Activated CD4-positive, alpha-beta T cell treated with anti-CD3 and anti-CD28 coated beads, Interleukin-2, amount 50 U/mL, for 24 hours (primary cell): ENCODE measurements at places on chromosomes 13 and 19.

GRCh38 chr13:44159633-44160279 is 213.9 kb upstream of the SERP2 start:
- no peak for DNase-seq

DNA sequence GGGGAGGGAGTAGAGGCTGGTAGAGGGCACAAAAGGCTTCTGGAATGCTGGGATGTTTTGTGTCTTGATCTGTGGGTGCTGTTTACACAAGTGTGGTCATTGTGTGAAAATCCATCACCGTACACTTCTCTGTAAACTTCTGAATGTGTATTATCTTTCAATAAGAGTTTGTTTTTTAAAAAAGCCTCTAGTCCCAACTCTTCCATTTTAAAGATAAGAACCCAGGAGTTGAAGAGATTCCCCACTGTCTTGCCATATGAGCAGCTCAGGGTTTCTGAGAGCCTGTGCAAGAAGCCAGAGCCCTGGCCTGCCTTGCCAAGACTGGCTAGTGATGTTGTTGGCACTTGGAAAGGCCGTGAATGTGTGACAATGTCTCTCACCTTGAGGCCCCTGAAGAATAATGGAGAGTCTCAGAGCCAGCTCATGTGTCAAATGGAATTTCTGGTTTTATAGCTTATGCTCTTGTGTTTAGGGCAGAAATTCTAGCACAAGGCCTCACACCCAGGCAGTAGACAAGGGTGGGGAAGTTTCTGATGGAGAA is 57.5 kb upstream of the NPAS1 start:
- DNase-seq = no peak

- DNase-seq = no peak
These were observed 18.9 kb upstream of the ONECUT3 start for GRCh38 chr19:1734321-1734966.

- no peak for DNase-seq
These were observed 502.3 kb downstream of the TBC1D4 start for GRCh38 chr13:74979703-74980102.

DNA sequence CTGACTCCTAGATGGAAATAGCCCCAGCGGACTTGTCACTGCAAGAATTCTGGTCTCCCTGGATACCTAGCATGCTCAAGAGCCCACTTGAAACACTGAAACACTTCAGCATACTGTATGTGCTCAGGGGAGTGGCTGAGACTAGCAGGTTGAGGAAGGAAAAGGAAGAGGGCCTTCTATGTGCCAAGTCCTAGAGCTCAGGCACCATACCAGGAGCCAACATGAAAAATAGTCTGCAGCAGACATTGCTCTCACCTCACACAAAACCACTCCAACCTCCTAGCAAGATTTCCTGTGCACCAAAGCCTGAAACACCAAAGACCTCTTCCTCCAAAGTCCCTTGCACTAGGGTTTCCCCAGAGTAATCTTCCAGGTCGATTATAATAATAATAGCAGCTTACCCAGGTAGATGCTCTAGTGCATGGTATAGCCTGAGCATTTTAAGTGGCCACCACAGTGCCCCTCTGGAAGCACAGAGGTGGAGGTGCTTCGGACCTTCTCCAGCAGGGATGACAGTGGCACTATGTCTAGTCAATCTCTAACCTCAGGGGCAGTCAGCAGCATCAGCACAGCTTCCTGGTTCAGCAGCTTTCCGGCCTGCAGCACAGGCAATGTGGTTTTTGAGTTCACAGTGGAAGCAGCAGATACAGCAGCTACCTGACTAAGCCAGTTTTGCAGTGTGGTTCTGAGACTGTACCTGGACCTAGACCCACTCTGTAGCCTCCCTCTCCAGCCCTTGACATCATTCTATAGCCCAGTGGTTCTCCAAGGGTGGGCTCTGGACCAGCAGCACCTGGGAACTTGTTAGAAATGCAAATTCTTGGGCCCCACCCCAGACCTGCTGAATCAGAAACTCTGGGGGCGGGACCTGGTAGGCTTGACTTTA is 45.6 kb upstream of the UBE2L5 start:
- no peak for DNase-seq

DNA sequence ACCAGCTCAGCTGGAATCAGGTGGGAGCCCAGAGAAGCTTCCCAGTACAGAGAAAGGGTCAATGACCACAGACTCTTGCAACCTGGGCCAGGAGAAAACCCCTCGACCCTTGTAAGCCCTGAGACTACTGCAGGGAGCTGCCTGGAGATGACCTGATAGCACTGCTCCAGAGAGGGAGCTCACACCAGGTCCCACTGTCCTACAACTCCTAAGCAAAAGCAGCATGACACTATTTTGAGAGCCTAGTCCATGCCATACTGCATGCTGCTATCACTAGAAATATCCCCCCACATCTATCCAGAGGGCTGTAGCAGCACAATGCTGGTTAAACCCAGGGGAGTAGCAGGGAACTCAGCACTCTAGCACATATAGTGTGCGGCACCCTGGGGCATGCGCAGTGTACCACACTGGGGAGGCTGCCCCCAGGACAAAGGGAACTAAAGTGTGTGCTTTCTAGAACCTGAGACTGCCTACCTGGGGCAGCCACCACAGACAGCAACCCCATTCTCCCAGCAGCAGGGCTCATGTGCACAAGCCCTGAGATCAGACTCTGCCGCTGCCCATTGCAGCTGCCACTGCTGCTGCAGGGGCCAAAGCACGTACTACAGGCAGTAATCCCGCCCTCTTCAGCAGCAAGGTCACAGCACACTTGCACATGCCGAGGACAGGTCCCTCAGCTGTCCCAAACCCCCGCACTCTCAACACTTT is 27.1 kb upstream of the N4BP2L1 start:
- no peak for DNase-seq

DNA sequence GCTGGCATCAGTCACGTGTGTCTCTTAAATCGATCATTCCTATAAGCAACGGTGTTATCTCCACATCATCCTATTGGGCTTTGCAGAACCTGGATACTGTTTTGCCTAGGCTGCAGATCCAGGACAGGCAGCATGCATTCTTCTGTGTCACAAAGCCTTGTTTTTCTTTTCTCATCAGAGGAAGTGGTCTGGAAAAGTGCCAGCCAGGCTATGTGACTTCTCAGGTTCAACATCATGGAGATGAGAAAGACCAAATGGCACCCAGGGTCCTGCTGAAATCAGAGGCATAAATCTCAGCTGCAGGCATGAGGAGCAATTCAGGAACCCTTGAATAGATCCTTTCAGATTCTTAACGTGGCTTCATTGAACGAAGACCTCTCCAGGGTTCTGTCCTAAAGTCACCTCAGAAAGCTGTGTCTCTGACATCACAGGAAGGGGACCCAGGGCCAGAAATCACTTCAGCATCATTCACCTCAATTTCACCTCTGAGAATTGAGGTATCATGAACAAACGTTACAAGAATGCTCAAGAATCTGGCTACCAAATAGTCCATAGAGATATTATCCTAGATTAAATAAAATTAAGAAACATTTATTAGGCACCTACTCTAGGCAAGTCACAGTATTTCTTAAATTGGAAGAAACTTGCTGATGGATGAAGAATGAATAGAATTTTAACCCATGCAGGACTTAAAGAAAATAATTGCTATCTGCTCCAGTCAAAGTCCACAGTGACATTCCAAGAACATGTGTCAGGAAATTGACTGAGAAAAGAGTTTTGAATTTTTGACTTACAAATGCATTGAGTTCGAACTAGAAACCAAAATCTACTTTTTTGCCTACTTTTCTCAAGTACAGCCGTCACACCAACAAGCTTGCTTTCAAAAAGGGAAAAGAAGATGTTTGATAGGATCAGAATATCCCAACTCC is 124.1 kb downstream of the COG6 start:
- no peak for DNase-seq

- DNase-seq = no peak
These were observed 4.5 kb downstream of the ZNF507 start for GRCh38 chr19:32349724-32350470.

GRCh38 chr19:4189641-4190040 is 7.2 kb downstream of the ANKRD24 start:
- DNase-seq = no peak

DNA sequence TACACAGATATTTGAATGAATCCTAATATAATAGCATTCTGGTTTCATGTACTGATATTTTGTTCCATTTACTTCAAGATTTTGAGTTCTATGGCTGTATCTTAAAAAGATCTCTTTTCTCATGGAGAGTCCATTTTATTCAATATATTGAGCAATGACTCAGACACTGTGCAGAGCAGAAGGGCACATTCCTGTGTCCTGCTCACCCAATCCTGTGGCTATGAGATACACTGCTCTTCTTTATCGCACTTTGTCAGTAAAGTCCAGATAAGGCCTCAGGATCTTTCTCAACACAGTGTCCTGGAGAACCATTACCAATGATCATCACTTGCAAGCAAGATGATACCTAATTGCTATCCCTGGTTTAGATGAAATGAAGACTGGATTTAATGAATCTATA is 155.0 kb downstream of the CYSLTR2 start:
- DNase-seq = no peak

DNA sequence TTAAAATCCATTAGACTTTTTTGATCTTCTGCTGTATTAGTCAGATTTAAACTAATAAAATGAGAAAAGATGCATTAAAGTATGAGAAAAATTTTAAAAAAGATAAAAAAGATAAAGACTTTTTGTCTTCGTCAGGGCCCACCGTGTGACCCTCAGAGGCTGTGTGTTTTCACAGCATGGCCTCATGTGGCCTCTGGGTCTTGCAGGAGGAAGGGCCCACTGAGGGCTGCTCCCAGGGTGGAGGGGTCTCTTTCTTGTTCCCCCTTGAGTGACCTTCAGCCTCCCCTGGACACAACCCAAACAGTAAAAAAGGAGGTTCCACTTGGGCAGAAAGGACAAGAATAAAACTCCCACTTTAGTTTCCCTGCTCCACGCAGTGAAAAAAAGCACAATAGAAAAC is 57.1 kb upstream of the RANBP3 start:
- DNase-seq = no peak

GRCh38 chr13:101785858-101786257 is 333.4 kb downstream of the ITGBL1 start:
- no peak for DNase-seq

GRCh38 chr13:99959540-99960230 is 11.9 kb downstream of the ZIC5 start:
- DNase-seq = no peak

- no peak for DNase-seq
These were observed 10.8 kb upstream of the HSPH1 start for GRCh38 chr13:31172535-31172934.

DNA sequence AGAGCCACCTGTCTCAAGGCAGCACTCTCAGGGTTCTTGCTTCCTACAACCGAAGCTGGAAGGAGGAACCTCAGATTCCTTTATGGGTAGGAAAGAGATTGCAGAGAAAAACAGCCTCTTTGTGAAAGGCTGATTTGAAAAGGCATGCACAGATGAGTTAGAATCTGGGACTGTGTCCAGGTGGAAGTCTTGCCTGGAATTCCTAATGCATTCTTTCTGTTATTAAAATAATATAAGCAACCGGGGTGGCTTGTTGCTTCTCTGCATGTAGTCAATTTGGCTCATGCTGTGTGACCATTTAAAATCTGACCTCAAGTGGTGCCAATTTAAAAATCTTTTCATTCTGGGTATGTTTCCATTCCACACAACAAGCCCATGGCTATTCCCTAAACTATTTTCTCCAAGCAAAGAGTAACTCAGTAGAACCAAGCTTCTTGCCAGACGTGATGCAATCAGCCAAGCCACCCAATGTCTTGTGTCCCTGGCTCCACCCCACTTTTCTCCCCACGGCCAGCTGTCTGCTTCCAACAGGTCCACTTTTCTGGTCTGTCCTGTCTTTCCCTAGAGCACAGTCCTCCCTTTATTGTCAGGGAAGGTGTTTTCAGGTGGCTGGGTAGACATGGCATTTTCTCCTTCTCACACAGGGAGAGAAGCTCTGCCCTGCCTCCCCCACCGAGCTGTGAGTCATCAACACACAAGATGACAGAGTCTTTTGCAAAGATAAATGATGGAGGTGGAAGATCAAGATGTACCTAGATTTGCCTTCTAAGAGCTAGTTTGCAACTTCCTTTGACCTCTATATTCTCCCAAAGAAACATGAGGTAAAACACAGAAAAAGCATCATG is 394.3 kb downstream of the FOXO1 start:
- DNase-seq = peak; percentile 46
